Skeletal muscle cell (primary cell): ENCODE measurements at places on chromosomes 12 and 14.
A peak's percentile ranks its signal among the peaks of the same experiment; 100 is the strongest.

- peak; percentile 5 for DNase-seq
These were observed 37.8 kb downstream of the MYO1H start for GRCh38 chr12:109385339-109386058.

- no peak for DNase-seq
These were observed 1970.2 kb upstream of the FLRT2 start for GRCh38 chr14:83559721-83560120.

DNA sequence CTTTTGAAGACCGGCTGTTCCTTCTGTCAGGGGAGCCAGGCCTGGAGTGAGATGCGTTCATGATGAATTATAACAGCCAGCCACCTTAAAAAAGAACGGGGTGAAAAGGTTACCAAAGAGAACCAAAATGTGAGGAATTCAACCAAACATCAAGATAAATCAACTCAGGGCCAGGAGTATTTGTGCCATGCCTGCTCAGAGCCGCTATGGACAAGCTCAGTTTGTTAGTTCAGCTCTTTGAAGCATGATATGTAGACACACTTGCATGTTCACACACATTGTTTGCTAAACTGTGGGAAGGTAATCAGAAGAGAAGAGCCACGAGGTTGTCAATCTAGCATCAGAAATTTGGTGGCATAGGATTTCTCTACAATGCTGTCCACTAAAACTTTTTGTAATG is 367.4 kb upstream of the TBX3 start:
- no peak for DNase-seq

DNA sequence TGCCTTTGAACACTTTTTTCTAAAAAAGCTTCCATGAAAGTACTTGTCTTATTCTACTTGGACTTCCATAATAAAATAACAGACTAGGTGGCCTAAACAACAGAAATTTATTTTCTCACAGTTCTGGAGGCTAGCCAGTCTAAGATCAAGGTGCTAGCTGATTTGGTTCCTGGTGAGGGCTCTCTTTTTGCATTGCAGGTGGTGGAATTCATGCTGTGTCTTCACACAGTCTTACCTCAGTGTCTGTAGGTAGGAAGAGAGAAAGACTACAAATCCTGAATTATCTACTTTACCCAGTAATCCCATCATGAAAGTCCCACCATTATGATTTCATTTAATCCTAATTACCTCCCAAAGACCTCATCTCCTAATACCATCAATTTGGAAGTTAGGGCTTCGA is 356.0 kb downstream of the NAV3 start:
- DNase-seq: no peak

- DNase-seq: no peak
These were observed 441.9 kb upstream of the MGAT4C start for GRCh38 chr12:86697916-86698640.

GRCh38 chr12:1962051-1963020 is 41.9 kb downstream of the DCP1B start:
- DNase-seq: no peak

GRCh38 chr14:22558221-22558913 is 30.7 kb downstream of the DAD1 start:
- no peak for DNase-seq

DNA sequence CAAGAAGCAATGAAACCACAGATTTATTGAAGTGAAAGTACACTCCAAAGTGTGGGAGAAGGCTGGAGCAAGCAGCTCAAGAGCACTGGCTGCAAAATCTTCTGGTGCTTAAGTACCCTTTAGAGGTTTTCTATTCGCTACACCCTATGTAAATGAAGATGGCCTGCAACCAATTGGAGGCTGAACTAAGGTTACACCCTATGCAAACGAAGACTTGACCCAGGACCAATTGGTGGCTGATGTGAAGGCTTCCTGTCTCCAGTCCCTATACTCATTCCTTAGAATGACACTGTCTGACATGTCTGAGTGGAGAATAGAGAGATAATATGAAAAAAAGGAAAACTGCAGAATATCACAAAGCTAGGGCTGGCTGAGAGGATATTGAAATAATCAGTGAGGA is 57.2 kb downstream of the ALG10B start:
- DNase-seq: no peak

- no peak for DNase-seq
These were observed 8.6 kb downstream of the WDR89 start for GRCh38 chr14:63632932-63633514.

GRCh38 chr12:5441497-5442236 is 9.8 kb downstream of the NTF3 start:
- DNase-seq: no peak

- no peak for DNase-seq
These were observed 374.1 kb downstream of the ADGRD1 start for GRCh38 chr12:131327521-131328488.

DNA sequence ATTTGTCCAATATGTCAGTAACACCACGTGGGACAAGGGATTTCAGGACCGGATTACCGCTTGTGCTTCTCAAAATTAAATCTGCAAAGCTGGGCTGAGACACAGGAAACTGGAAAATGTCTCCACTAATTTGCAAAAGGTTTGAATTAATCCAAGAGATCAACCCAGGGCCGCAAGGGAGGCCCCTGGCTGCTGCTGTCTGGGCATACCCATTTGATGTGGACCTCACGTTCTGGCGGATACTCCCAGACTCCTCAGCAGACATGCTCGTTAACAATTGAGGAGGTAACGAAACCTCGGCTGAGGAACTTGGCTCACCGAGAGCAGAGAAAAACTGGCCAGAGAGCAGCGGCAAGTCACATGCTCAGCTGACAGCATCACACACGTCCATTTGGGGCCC is 180.6 kb downstream of the SLC15A4 start:
- no peak for DNase-seq

DNA sequence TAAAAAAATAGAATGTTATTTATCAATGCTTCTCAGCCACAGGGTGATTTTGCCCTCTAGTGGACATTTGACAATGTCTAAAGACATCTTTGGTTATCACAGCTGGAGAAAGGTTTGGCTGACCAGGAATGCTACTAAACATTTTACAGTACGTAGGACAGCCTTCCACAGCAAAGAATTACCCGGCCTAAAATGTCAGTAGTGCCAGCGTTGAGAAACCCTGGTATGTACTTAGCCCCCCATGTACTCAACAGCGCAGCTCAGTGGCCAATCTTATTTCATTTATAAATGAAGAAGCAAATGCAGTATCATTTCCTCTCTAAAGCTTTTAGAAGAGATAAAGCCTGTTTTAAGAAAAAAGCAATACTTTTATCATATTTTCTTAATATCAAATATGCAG is 5.8 kb downstream of the MARK3 start:
- no peak for DNase-seq

DNA sequence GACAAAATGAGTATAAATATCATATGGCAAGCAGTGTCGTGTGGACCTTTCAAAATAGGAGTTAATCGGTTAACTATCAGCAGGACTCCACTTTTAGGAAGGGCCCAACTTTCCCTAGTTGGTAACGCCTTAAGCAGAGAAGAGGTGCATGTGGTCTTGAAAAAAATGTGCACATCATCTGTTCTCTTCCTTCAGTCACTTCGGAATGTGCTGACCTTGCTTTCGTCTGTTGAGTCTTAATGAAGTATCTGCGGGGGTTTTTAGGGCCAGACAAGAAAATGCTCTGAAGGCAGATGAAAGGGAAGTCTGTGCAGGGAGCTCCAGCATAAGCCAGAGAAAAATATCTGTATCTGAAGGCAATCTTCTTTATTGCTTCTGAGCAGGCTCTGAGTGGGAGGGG is 185.2 kb downstream of the AEBP2 start:
- DNase-seq: no peak

DNA sequence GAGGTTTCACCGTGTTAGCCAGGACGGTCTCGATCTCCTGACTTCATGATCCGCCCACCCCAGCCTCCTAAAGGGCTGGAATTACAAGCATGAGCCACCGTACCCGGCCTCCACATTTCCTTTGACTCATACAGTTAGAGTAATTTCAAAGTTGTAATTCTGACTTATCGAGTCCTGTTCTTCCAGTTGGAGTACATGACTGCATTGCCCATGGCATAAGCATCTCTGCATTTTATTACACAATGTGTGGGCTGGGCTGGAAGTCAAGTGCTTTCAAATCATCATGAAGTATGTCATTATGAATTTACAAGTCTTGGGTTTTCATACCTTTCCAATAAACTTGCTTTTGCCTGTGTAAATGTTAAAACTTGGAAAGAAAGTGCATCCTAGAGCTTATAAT is 1295.7 kb upstream of the FLRT2 start:
- DNase-seq: no peak

GRCh38 chr12:113413488-113413939 is 8.7 kb upstream of the SDSL start:
- DNase-seq: no peak

- DNase-seq: no peak
These were observed 274.3 kb downstream of the BCL11B start for GRCh38 chr14:98997526-98998205.

DNA sequence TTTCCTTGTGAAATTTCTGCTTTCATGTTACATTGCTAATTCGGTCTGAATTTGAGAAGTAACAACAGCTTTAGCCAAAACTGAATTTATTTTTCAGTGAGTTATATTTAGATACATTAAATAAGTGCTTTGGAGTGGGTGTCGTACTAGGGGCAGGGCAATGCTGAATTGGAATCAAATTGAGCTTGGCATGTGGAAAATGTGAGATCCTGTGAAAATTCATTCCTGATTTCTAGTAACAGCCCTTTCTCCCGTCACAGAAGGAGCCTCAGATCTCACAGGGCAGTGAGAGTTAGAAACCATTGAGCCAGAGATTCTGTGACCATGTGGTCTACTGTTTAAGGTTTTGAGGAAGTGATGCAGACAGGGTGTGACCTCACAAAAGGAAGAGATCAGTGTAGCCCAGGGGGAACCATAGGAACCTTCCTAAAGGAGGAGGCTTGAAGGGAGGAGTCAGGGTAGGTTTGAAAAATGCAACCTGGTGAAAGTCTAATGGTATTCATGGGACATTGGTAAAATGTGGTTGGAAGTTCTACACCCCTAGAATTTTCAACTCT is 1136.8 kb downstream of the AACS start:
- DNase-seq: no peak

- no peak for DNase-seq
These were observed 47.8 kb downstream of the HECTD1 start for GRCh38 chr14:31159682-31160296.

- DNase-seq: no peak
These were observed 44.9 kb upstream of the STRAP start for GRCh38 chr12:15837141-15837790.

- DNase-seq: no peak
These were observed 858 bp upstream of the FRMD6 start for GRCh38 chr14:51650716-51651387.

DNA sequence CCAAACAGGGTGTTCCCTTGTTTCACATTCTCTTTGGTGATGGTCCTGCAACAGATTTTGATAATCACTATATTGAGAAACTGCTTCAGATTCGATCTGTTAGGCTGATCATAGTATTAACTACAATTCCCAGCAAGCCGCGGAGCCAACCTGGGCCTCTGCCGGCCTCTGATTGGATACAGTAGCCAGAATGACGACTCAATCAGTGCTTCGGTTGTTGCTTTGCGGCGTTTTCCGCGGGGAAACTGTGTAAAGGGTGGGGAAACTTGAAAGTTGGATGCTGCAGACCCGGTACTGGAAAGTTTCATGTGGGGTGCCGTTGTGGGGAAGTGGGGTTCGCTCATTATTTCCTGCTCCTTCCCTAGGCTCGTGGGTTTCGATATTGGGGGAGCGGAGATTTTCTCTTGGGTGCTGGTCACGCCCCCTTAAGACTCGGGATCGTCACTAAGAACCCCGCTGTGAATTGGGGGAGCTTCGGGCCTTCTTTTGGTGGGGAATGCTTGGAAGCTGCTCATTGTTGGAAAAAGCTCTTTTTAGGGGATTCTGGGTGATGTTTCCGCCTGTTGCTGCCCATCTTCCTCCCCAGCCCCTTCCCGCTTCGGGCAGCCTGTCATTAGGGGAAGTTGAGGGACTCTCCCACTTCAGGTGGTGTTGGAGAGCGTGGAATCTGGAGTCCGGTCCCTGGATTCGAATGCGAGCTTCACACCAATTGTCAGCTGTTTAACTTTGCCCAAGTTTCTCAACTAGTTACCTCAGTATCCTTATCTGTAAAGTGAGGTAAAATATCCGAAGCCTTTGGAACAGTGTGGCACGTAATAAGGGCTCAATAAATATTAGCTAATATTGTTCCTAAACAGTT is at the start of gene RAD51B:
RAD51B (plus strand) TSS at position 217 of the 859 bp plus-strand sequence.
- no peak for DNase-seq

DNA sequence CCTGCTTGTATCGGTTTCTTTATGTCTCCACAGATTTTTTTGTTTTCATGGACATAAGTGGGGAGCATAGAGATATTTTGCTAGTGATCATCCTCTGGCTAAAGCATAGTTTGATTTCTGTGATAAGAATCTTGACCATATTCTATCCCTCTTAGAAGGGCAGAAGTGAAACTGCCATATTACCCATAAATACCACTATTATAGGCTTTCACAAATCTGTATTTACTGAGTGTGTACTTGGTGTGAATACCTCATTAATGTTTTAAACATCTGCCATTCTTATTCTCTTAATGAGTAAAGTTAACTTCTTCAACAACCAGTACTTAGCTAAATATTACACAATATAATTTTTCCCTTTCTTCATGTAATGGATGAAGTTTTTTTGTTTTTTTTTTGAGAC is 16.1 kb downstream of the WNK1 start:
- no peak for DNase-seq

DNA sequence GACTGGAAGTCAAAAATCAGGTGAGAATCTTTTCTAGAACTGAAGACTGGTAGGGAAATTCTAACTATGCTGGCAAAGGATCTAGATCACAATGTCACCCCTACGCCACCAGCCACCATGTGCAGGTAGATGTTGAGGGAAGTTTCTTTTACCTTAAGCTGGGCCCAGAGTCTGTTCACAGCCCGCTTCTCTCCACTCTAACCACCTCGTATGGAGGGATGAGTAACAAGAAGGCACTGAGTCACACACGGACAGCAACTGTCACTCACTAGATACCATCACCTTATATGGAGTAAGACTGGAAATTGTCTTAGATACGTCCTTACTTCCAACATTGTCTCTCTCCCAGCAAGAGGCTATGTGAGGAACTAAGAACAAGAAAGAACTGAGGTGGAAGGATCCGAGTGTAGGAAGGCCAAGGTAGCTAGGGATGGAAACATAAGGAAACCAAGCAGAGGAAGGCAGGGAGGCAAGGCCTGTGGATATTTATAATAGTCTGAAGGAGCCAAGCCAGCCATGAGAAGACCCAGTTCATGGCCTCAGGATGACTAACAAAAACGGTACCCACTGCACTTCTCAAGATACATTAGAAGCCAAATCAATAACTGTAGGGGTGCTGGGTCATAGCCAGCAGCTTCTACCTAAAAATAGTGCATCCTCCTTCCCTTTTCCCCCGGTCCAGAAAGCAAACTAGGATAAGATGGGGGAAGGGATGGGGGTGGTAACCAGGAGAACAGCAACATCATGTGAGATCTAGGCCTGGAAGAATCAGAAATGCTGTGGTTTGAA is 15.5 kb downstream of the REM2 start:
- DNase-seq: peak; percentile 62

- DNase-seq: no peak
These were observed 33.2 kb upstream of the HELB start for GRCh38 chr12:66269142-66269541.

DNA sequence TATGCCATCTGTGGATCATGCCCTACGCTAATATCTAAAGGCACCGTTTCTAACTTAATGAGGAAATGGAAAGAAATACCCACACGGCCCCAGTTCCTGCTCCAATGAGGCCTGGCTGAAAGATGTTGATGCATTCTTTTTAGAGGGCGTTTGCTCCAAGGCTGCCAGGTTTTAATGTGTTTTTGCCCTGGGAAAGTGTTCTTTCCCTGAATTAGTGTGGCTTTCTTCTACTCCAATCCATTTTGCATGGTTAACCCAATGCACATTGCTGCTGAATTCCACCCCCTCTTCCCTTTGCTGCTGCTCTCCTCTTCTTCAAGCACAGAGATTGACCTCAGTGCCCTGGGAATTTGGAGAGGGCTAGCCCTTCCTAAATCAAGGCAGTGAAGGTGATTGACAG is 1.1 kb downstream of the MYF5 start:
- no peak for DNase-seq
